AG09309 (cell line): ENCODE measurements at places on chromosomes 7 and 10.

GRCh38 chr10:58473976-58474375 lies 38.7 kb upstream of the BICC1 start:
- DNase-seq, result no peak

- no peak for DNase-seq
Measured at GRCh38 chr7:133339772-133340171, 86.9 kb downstream of the EXOC4 start.

DNA sequence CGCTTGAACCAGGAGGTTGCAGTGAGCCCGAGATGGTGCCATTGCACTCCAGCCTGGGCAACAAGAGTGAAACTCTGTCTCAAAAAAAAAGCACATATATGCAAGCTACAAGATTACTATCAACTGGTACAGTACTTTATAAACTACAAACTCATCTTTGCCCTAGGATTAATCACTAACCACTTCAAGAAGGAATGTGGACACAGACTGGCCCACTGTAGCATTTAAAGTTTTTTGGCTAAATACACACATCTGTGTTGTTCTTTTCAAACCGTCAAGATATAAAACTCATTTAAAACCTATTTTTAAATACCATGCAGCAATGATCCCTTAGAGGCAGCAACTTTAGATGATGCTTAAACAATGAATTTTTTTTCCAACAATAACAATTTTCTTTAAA lies 205.4 kb downstream of the IMMP2L start:
- DNase-seq, result no peak

DNA sequence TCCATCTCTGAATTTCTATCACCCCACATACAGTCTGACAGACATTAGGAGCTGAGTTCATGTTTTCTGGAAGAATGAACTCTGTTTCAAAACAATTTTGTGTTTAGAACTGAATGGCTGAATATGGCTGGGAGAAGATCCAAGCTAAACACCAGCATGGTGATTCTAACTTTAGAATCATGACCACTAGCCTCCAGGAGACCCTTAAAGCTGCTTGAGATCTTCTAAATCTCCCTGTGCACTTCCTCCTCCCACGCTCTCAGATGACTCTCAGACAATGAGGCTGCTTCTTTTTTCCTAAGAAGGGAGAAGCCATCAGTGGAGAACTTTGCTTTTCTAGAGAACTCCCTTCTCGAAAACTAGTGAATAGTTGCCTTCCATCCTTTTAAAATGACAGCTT lies 711.2 kb downstream of the GRID1 start:
- no peak for DNase-seq

GRCh38 chr10:102119417-102120141 lies 589 bp downstream of the LDB1 start:
- DNase-seq, result no peak

DNA sequence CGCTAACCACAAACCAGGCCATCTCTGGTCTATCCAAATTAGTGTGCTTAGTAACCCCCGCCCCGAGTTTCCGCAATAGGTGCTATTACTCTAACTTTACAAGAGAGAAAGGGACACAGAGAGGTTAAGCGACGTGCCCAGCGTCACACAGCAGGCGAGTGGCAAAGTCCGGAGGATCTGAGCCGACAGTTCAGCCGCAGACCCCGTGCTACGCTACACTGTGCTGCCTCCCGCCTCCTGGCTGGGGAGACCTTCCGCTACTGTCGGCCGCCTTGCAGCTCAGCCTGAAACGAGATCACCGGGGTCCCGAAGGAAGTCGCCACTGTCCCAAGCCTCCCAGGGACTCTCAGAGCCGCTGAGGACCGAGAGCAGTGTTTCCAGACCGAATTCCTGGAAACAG lies 799 bp downstream of the INTS1 start:
- DNase-seq, result no peak

DNA sequence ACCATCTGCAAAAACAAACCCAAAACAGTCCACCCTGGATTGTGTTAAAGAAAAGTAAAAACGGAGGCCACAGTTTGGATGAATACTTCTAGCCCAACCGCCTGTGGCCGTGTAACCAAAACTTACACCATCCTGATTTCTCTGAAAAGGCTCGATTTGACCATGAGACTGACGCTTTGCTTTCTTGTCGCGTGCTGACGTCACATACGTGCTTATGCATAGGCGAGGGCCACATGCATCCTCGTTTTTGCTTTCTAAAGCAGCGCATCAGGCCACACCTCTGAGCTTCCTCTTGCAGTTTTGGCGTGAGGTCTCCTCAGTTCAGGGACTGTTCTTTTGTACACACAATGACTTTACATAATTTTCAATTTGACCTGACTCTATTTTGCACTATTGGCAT lies 526.6 kb downstream of the GLRX3 start:
- DNase-seq, result no peak

DNA sequence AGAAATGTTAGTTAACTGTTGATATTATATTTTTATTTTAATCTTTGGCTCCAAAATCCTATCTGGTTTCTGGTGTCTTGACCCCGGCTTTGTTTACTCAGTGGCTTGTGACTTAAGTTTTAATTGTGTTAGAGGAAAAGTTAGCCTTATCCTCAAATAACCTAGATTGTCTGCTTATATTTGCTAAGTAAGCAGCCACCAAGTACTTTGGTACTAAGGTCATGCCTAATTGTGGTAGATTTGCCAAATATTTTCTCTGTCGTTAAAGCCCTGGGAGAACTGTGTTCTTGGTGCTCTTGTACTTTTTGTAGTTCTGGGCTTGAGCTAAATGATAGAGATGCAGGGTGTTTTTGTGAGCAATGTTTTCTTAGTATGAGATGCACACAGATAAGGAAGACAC lies 34.8 kb downstream of the GPR158 start:
- DNase-seq, result no peak

GRCh38 chr7:122913608-122914007 lies 27.3 kb upstream of the CADPS2 start:
- DNase-seq, result no peak

DNA sequence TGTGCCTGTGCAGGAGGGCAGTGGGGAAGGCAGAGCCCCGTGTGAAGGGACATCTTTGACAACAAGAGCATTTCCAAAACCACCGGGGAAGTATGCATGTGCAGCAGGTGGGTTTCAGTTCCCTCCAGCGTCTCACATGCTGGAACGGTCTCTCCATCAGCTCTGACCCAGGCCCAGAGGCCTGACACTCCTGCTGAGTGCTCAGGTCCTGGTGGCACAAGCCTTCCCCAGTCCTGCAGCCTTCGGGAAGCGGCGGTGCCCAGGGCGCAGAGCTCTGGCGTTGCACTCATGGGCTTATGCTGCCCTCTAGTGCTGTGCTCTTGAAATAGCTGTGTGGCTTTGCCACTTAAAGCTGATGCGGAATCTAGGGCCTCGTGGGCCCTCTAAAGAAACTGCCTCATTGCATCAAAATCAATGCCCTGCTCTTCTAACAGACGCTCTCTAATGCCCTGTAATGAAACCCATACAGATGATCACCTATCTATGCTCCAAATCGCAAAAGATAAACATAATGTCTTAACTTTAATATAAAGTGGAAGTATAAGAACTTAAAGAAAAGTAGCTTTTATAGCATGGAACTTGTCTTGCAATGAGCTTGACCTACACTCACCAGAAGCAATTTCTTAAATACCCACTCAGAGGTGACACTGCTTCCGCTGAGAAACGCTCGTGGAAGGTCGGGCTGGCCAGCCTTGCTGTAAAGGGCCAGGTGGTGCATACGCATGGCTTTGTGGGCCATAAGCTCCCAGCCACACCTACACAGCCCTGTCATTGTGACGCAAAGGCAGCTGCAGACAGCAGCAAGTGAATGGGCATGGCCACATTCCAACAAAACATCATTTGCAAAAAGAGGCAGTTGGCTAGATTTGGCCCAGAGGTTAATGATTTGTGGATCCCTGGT lies 38.6 kb downstream of the CLRN3 start:
- DNase-seq, result peak; percentile 13

DNA sequence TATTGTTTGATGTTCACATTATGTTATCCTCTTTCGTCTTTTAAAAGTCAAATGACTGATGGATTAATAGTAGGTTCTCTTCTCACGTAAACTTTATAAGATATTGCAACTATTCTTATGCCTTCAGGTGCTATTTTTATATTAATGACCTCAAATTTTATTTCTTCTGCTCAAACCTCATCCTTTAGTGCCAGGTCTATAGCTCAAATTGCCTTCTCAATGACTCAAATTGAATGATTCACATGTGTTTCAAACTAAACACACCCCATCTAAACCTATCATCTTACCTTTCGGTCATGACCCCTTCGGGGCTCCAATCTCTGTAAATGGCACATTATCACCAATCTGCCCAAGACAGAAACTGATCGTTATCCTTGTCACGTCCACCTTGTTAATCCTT lies 22.0 kb upstream of the LIPF start:
- no peak for DNase-seq

DNA sequence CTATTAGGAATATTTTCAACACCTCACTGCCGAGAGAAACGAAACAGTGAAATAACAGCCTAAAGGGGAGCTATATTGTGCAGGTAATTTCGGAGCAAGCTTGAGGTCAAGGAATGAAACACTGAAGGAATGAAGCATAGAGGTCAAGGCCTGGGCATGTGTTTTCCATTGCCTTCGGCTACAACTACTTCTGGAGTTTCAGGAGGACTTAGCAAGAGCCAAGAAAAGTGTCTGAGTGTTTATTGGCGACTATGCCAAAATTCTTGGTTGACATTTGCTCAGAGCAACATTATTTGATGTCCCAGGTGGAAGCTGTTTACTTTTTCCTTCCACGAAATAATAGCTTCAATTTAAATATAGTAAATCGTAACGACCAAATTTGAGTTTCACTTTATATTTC lies 89.6 kb upstream of the IFRD1 start:
- DNase-seq, result no peak

GRCh38 chr7:16646472-16647072 lies 591 bp downstream of the BZW2 start:
- DNase-seq, result no peak

DNA sequence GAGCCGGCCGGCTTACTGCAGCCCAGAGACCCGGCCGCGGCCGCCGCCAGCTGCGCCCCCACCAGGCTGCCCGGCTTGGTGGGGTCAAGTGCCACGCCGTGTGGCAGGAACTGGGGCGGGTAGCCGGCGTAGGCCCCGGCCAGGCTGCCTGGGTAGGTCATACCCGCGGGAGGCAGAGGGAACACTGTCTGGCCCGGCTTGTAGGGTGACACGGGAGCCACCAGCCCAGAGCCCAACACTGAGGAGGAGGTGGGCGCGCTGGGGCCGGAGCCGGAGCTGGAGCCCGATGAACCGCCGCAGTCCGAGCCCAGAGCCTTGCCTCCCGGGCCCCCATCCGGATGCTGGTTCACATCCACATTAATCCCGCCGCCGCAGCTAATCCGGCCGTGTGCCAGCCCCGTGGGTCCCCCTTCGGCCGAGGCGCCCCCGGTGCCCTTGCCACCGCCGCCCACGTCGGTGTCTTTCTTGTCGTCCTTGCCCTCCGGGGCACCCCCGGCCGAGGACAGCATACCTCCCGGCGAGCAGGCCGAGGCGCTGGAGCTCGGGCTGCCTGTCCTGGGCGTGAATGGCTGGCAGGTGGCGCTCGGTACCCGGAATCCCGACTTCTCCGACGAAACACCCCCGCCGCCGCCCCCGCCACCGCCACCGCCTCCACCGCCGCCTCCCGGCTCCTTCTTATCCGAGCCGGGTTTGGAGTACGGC lies 2.0 kb downstream of the ZNF503 start:
- peak; percentile 23 for DNase-seq

- DNase-seq, result no peak
Measured at GRCh38 chr7:87000344-87000743, 59.1 kb downstream of the ELAPOR2 start.

DNA sequence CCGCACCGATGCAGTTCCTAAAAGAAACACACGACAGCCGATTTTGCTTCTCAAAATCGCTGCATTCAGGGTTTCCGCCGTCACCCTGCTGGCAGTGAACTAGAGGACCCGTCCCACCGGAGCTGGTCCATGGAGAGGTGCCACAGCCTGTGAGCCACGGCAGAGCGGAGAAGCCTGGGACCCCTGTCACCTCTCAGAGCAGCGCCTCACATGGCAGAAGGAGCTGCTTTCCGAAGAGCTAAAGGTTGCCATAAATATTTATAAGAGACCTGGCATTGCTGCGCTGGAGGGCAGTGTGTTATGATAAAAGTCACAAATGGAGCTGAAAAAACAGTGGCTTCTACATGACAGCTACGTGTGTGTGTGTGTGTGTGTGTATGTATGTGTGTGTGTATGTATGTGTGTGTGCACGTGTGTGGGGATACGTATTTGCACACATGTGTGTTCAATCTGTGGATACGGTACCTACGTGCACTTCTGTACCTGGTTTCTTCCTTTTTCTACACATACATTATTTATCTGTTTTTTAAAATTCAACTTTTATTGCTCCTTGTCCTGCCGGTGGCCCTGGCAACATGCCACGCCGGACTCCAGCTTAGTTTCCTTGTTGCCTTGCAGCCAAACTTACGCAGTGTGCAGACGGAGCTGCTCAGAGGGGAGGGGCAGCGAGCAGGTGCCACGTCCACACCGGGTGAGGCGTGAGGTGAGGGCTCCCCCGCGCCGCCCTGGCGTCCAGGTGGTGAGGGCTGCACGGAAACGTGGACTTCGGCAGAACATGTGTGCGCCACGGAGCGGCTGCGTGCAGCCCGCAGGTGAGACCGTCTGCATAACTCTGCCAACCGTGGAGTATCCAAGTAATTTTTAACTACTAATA lies 115.2 kb upstream of the PITRM1 start:
- no peak for DNase-seq

- DNase-seq, result peak; percentile 13
Measured at GRCh38 chr7:155003092-155003375, at the start of gene PAXIP1. TSS of gene PAXIP1 (minus strand) at chr7:155003124. CDS start at chr7:155002929, 195 bp downstream.

GRCh38 chr10:34838366-34838900 lies 23.3 kb upstream of the PARD3 start:
- no peak for DNase-seq

DNA sequence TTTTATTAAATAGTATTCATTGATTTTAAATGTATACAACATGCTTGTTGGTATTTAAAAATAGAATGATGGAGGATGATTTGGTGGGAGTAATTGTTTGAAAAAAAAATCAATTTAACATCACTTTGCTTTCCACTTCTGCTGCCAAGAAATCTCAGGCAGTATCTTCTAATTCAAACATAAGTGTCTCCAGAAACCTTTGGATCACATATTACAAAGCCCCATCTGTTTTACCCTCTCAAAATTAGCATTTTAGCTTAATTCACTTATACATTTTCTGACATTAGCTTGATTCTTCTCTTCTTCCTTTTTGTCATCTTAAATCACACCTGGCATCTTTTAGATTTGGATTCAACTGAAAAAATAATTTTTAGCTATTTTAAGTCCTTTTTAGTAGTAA lies 72.9 kb upstream of the KMT2C start:
- DNase-seq, result no peak

DNA sequence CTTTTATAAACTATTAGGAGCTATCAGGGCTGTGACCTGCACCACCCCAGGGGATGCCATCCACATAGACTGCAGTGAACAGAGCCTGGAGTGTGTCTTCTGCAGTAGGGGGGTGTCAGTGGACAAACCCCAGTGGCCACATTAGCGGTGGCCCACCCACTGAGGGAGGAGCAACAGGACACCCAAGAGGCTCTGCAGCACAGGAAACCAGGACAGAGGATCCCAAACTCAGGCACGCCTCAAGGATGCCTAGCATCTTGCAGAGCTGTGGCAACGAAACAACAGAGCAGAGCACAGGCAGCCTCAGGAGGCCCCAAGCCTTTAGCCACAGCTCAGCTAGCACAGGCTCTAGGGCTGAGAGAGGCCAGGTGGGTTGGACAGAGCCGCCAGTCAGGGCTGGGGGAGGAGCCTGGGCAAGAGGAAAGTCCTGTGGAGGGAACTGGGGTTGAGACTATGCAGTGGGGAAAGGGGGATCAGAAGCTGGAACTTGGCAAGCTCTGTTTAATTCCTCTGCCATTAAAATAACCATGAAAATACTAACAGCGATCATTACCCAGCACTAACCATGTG lies 53.8 kb downstream of the GRID1 start:
- no peak for DNase-seq
